ENCODE measurements at places on chromosomes 11 and 22.
A peak's percentile ranks its signal among the peaks of the same experiment; 100 is the strongest.

- DNase-seq = no peak
Observed at GRCh38 chr11:3056296-3057068, 741 bp downstream of the CARS1 start.

DNA sequence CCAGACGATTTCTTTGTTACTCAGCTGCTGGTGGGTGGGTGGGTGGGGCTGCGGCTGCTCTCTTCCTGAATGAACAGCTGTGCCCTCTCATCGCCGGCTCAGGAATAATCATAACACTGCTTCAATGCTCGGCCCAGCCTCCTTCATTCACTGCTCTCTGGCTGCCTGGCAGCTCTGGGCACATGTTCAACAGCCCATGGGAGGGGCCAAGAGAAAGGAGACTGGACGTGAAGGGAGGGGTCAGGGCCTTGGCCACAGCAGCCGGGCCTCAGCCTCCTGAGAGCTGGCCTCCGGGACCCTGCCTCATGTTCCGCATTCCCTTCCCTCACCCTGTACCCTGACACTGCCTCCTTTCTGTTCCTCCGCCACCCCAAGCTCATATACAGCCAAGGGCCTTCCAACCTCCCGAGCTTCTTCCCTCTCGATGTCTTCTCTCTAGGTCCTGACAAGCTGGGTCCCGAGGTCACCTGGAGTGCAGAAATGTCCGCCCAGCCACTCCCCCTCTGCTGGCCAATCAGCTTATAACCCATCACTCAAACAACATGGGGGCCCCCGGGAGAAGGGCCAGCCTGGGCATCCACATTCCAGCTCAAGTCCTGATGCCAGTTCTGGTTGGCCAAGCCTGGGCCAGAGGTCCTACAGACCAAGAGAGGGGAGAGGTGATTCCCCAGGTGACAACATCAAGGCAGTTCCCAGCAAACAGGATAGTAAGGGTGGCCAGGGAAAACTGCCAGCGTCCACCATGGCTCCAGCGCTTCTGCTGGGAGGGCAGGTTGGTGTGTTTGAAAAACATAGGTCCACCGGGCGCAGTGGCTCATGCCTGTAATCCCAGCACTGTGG lies 3.2 kb upstream of the CSDC2 start:
- peak; percentile 85 for DNase-seq

DNA sequence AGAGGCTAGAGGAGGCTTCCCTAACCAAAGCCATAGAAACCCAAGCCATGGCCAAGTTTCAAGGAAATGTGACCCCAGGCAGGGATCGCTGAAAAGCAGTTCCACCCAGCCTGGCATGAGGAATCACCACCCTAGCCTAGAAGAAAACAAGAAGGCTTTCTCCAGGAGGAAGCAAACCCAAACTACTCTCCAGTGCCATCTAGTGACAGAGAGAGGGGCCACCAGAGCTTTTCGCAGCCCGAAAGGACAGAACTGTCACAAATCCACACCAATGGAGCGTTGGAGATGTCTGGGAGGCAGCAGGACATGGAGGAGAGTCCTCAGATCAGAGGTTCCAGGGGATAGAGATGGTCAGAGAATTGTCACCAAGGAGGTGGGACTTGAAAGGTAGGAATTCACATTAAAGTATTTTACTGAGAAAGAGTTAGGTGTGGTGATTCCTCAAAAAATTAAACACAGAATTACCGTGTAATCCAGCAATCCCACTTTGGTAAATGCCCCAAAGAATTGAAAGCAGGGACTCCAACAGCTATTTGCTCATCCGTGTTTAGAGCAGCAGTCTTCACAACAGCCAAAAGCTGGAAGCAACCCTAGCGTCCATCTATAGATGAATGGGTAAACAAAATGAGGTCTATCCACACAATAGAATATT lies 67.3 kb upstream of the NUP50 start:
- peak; percentile 78 for DNase-seq

DNA sequence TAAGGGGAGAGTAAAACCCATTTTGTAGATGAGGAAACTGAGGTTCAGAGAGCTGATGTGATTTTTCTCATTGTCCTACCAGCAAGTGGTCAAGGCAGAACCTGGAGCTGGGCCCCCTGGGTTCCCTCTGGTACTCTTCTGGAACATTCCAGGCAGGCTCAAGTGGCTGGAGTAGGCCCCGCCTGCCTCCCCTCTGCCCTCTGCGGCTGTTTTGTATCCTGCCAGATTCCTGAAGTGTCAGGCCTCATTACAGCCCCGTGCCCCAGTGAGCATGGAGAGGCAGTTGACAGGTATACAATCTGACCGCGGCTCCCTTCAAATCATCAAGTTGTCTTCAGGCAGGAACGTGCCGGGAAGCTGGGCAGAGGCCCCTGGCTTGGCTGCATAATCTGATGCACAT lies 94.6 kb upstream of the CD82 start:
- no peak for DNase-seq

DNA sequence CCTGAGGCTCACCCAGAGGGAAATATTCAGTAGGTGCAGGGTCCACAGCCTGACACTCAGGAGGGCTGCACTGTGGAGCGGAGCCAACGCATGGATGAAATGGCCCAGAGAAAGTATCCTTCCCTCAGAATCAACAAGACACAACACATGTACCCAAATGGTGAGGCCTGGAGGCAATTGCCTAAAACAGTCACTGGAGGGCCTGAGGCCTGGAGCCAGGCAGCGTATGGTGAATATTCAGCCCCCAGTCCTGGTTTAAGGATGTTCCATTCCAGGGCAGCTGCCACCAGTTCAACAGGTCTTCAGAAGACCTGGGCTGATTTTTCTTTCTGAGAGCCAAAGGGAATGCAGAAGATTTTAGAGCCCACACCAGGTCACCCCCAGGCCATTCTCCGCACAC lies 264.8 kb downstream of the INSC start:
- peak; percentile 68 for DNase-seq

- DNase-seq = no peak
Observed at GRCh38 chr22:36386351-36386899, 1.3 kb downstream of the MYH9 start.

GRCh38 chr11:473962-474785 lies 24.1 kb downstream of the PTDSS2 start:
- DNase-seq = peak; percentile 63

DNA sequence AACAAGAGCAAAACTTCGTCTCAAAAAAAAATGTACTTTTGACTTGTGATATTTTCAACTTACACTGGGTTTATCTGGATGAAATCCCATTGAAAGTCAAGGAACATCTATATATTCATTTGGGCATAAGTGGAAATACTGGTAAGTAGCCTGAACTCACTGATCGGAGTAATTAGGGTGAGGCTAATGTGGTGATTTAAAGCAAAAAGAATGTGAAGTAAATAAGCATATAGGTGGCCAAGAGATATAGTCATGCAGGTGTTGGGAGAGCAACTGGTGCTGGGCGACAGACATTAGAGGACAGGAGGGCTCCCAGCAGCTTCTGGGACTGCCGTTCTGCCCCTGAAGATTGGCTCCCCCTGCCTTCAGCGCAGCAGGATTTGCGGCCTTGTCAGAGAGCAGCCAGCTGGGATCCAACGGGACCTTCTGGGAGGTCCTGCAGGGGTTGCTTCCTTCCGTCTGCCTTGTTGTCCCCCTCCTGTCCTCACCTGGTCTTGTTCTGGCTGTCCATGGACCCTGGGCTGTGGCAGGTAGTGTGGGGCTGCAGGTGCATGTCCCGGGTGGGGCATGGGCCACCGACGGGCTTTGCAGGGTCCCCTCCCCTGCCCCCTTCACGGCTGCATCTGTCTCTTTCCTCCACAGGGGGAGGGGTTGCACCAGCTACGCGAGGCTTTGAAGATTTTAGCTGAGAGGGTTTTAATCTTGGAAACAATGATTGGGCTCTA lies 14.1 kb downstream of the RHBDD3 start:
- DNase-seq = no peak

GRCh38 chr11:126304457-126305075 lies 706 bp downstream of the DCPS start:
- no peak for DNase-seq

DNA sequence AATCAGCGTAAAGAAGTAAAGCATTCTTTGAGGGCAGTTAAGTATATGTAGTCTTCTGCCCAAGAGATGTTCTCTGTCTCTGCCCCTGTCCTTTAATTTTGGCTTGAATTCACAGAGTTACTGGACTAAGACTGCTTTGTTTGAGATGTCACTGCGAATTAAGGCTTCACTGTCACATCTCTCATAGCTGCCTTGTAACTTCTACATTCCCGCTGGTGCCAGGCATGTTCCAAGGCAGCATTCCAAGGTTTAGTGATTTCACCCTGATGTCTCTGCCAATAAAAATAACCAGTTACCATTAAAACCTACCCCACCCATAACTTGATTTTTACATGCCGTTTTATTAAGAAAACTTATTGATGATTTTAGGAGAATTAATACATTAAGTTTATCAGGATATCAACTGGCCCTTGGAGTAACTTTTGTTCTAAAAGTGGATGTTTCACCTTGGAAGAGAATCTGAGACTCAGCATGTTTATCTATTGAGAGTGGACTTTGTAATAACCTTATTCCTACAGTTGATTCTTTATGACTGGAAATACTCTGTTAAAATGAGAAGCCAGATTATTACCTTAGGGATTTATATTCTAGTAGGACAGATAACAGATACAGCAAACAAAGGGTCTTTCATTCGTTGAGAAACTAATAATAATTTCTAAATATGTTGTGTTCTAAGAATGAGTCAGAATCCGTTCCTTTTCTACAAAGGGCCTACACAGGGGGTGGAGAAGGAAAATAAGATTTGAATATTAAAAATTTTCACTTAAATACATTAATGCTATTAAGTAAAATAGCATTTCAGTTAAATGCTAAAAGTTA lies 110.2 kb downstream of the UVRAG start:
- no peak for DNase-seq

GRCh38 chr22:17767233-17768065 lies 6.8 kb downstream of the BID start:
- DNase-seq = no peak

- no peak for DNase-seq
Observed at GRCh38 chr11:22106566-22106965, 86.3 kb upstream of the ANO5 start.

DNA sequence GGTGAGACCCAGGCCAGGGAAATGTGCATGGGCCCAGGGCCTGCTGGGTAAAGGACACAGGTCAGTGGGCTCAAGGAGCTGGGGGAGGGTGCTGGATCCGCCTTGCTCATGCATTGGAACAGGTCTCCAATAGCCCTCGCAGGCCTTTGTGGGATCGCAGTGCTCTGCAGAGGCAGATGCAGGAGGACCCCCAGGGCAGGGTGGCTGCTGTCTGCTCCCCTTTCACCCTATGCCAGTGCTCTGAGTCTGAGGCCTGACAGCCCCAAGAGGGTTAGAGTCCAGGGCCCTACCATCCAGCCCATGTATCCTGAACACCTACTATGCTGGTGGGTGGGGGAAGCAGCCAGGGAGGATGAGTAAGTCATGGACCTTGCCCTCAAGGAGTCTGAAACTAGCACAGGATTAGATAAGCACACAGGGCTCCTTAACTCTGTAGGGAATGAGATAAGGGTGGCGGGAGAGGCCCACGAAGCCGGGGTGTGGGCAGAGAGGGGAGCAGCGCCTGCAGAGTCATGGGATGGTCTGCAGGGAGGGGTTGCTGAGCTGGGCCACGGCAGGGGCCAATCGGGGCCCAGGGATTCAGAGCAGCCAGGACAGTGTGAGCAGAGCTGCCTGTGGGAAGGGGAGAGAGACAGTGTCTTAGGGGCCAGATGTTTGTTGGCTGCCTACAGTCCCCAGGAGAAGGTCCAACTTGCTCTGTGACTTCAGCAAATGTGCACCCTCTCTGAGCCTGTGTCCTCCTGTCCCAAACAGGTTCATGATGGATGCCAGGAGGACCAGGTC lies 10.5 kb upstream of the EHD1 start:
- no peak for DNase-seq

- no peak for DNase-seq
Observed at GRCh38 chr11:69201066-69201365, 45.3 kb downstream of the SMIM38 start.

DNA sequence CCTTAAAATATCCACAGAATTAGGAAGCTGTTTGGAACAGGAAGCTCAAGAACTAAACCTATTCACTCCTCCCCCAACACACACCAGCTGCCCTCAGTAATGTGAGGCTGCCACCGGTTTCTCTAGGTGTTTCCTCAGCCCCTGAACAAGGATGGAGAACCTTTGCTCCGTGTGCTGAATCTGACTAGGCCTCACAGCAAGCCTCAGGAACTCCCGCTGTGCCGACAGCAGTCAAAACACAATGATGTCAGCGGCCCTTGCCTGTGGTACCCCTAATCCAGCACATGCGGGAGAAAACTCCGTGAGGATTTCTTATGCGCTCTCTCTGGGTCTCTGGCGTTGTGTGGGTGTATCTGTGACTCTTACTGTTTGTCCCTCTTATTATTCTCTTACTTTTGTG lies 153.3 kb downstream of the EFCAB6 start:
- no peak for DNase-seq

- no peak for DNase-seq
Observed at GRCh38 chr11:616320-617198, 809 bp upstream of the IRF7 start.

DNA sequence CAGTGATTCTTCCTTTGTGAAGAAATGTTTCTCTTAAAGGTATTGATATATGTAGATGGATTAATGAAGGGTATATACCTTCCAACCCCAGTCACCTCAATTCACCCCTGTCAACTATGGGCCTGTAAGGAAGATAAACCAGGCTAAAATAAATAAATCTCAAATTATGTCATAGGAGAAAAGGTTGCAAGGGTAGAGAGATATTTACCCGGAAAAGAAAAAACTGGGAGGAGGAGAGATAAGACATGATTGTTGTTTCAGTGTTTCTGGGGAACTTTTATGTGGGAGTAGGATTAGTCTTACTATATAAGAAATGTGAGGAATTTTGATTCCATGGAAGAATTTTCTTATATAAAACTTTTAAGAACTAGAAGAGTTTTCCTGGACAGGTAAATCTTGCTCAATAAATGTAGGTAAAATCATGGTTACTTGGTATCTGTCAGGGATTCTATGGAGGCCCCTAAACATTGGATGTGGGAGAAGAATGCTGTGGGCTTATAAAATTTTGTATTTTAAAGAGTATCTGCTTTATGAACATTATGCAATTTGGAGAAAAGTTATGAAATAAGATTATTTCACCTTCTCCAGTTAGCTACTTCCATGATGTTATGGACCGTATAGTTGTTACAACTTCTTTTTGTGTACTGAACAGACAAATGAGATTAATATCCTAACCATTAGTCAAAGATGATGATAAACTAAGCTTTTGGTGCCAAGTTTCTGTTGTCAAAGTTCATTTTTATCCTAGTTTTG lies 6.4 kb downstream of the YAP1 start:
- no peak for DNase-seq

DNA sequence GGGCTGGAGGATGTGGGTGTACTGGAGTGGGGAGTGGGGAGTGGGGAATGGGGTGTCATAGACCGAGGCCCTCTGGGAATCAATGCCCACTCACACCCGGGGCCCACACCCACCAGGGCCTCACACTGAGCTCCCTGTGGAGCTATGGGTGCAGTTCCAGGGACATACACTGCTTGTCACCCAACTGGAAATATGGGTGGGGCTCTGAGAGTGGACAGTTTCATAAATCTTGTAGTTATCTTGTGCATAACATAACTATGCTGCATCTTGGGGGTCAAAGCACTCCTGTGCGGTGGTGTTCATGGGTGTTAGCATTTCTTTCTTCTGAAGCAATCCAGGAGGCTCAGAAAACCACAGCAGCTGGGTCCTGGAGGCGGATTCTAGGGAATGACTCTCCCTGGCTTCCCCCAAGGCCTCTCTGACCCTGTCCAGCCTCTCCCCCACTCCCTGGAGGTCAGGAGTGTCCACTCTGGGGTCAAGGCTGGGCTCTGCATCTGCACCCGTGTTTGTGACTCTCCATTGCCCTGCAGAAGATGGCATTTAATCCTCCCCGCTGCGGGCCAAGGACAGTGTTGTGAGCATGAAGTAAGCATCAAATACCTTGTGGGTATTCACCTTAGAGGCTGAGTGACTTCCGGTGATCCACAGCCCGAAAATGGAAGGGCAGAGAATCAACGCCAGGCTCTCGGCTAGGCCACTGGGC lies 172.5 kb downstream of the CTTN start:
- no peak for DNase-seq

All from NCI-H1694 treated with DMSO at 0.1 percent for 48 hours (cell line).